ENCODE measurements at places on chromosomes 7 and 10.
A peak's percentile ranks its signal among the peaks of the same experiment; 100 is the strongest.

DNA sequence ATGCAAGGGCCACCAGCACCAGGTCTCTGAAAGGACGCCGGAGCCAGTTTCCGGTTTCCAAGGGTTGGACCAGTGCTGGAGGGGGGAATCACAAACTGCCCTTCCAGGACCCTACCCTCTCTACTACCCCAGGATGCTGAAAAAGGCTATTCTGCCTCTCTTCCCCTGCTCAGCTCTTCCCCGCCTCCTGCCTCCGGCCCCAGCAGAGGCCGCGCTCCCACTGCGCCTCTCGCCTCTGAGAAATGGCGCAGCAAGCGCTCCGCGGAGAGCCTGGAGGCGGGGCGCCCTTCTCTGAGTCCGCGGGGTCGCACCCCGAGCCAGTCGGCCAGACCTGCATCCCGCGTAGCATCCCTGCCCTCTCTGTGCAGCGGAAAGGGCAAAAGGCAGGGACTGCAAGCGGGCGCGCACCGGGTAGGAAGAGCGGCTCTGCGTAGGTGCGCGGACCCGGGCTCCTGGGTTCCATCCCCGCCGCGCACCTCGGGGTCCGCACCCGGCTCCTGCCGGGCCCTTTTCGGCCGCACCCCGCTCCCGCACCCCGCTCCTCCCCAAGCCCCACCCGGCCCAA, 476 bp upstream of the RET start:
- DNase-seq: peak; percentile 61

DNA sequence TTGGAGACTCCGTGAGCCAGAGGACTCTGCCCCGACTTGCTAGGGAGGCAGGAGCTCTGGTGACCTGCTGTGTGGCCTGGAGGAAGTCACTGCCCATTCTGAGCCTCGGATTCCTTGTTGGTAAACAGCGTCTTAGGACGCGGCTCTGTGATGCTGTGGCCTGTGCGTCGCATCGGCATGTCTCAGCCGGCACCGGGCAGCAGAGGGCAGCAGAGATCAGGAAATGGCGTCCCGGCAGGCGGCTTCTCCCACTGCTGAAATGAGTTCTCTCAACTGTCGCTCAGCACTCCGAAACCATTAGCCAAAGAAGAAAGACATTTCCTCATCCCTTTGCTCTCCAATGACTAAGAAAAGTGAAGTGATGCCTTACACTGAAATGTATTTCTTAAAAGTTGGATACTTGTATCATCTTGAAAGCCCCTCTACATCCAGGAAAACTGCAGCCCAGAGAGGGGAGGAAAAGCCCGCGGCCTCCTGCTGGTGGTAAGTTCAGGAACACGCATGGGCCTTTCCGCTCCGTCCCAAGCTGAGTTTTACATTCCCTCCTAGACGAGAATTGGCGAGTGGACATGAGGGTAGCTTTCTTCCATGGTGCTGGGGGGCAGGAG, 91.7 kb downstream of the WDR11 start:
- DNase-seq: peak; percentile 89

DNA sequence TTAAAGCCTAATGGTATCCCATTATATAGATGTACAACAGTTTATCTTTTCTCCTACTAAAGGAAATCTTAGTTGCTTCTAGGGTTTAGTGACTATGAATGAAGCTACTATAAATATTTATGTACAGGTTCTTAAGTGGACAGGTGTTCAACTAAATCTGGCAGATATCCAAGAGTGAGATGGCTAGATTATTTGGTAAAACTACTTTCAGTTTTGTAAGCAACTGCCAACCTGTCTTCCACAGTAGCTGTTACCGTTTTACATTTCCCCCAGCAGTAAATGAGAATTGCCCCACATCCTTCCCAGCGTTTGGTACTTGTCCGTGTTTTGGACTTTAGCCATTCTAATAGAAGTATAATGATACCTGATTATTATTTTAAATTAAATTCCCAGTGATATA, 144.9 kb upstream of the MAGI2 start:
- DNase-seq: no peak

- no peak for DNase-seq
Measured at GRCh38 chr7:139944248-139944647, 115.2 kb downstream of the TBXAS1 start.

GRCh38 chr7:54541669-54542625, at the start of gene VSTM2A:
TSS of gene VSTM2A (plus strand) at chr7:54542375. CDS start at chr7:54542731, 356 bp downstream.
- DNase-seq: peak; percentile 83

- DNase-seq: no peak
Measured at GRCh38 chr10:7161484-7162250, 249.2 kb downstream of the SFMBT2 start.

DNA sequence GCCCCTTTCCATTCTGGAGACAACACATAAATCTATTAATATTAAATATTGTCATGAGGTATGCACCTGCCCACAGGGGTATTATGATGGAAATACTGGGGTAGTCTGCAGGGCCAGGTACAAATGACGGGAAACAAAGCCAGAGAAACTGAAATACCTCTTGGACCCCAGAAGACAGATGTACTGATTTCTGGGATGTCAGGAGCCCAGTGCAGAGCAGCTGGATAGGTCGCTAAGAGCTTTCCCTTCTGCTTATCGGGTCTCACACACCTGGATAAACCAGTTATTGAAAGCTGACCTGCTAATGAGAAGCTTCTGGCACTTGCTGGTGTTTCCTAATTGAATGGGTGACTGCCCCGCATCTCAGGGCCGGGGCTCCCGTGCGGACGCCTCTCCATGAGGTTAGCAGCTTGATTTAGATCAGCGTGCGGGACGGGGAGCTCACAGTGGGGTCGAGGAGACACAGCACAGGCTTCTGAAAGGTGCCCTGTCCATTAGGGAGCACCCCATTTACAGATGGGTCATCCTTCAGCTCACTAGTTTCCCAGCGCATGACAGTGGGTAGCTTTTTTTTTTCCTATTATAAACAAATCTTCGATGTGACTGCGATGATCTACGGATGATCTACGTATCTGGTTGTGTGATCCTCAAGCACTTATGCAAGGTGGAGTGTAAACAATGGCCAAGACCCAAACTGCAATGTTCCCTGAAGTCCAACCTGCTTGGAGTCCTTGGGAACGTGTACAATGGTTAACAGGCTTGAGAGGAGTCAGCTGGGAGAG, 1.5 kb upstream of the INSIG1 start:
- no peak for DNase-seq

GRCh38 chr10:89337484-89337883, 9.7 kb downstream of the IFIT3 start:
- no peak for DNase-seq

GRCh38 chr10:48251525-48252353, 22.8 kb downstream of the FRMPD2 start:
- DNase-seq: peak; percentile 60

DNA sequence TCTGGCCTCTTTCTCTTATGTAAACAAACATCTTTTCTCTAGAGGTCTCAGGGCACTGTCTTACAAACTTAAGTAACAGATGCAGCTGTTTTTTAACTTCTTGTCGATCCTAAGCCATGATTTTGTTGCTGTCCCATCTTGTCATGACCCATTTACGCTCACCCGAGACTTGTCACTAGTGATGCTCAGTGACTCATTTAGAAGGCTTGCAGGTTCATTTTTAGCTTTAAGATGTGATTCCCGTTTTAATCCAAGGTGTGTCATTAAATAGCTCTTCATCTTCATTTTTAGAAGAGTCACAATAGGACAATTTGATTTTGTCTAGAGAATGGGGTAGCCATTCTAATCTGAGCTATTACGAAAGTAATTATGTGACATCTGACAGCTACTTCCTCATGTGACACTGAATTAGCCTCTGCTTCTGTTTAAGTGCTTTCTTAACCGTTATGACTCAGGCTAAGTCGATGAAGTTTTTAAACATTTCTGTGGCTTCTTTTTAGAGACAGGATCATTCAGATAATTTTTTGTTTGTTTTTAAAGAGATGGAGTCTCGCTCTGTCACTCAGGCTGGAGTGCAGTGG, 42.7 kb downstream of the SPDYE5 start:
- DNase-seq: no peak

- no peak for DNase-seq
Measured at GRCh38 chr7:102991540-102992214, 78.9 kb downstream of the LRRC17 start.

GRCh38 chr7:146764458-146764857, 647.9 kb downstream of the CNTNAP2 start:
- no peak for DNase-seq

GRCh38 chr7:158442260-158442659, 145.4 kb downstream of the PTPRN2 start:
- no peak for DNase-seq

- DNase-seq: no peak
Measured at GRCh38 chr10:72020914-72021809, 57.0 kb downstream of the CHST3 start.

- DNase-seq: no peak
Measured at GRCh38 chr10:73997461-73997786, 492 bp upstream of the VCL start.

- DNase-seq: no peak
Measured at GRCh38 chr7:25598765-25599164, 370.5 kb upstream of the NPVF start.

GRCh38 chr10:15784662-15785300, 65.1 kb upstream of the ITGA8 start:
- DNase-seq: no peak

GRCh38 chr10:62380016-62380415, 5.8 kb downstream of the ZNF365 start:
- no peak for DNase-seq

DNA sequence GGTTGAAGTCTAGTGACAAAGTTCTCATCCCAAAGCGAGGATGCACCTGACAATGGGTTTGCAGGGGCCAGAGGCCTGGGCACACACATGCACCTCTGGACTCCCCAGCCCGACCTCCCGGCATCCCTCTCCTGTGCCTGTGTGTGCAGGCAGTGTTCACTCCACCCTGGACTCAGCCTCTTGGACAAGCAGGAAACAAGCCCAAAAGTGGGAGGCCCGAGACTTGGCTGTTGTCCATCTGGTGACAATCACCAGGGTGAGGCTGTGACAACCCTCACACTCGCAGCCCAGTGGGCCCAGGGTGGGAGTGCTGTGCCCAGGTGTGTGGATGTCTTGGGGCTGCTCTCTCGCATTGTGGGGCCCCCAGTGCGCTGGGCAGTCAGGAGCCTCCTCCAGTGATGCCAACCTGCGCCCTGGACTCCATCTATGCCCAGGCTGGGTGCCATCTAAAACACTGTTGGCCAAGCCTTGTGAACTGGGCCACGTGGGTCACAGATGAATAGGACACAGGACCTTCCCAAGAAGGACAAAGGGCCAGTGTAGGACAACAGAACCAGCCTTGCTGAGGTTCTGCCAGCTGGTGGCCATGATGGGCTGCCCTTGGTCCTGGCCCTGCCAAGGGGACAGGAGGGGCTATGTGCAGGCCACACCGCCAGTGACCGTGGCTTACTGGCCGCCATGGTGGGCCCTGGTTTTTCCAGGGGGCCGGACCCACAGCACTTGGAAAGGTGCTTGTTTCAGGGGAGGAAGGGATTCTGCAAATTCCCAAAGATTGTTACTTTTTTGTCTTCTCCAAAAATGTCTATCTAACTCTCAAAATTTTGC, 144.3 kb downstream of the TCERG1L start:
- DNase-seq: peak; percentile 27

DNA sequence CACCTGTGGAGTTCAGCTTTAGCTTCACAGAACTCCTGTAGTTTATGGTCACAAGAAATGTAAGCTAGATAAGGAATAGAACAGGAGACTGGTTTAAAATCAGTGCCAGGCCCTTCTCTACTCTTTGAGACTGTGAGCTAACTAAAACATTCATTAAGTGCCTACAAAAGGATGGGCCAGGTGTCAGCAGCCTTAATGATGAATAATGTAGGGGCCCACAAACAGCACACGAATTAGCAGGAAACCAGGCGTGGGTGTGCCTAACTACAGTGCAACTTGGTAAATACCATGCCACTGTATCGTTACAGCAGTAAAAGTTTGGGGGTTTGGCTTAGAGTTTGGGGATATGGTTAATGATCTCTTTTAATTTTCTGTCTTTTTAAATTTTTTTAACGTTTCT, 6.1 kb upstream of the ABLIM1 start:
- DNase-seq: no peak

- peak; percentile 70 for DNase-seq
Measured at GRCh38 chr7:47893238-47893637, 55.0 kb downstream of the PKD1L1 start.

DNA sequence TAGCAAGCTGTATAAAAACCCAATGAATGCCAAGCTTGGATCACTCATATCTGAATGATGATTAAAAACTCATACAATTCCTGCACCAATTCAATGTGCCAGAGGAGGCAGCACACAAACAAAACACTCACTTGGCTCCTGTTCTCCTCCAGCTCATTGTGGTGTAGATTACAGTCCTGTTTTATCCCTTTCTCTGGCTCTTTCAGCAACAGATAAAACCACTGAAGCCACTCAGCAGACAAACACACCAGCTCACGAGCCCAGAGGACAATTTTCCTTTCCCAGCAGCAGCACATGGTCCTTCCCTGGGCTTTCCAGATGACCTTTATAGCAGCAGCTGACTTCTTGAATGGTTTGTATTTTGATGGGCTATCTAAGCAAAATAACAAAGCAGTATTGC, 107.3 kb upstream of the STARD3NL start:
- no peak for DNase-seq

- DNase-seq: no peak
Measured at GRCh38 chr7:99447943-99448342, 9.2 kb downstream of the CPSF4 start.

GRCh38 chr7:1664711-1665548, 5.1 kb upstream of the ELFN1 start:
- DNase-seq: peak; percentile 93

GRCh38 chr7:122844191-122844988, 41.9 kb downstream of the CADPS2 start:
- DNase-seq: no peak

- DNase-seq: peak; percentile 82
Measured at GRCh38 chr10:95467162-95467599, 94.0 kb downstream of the SORBS1 start.

All from ecto neural progenitor cell (in vitro differentiated cells).